ENCODE measurements at places on chromosomes 6 and 20.

DNA sequence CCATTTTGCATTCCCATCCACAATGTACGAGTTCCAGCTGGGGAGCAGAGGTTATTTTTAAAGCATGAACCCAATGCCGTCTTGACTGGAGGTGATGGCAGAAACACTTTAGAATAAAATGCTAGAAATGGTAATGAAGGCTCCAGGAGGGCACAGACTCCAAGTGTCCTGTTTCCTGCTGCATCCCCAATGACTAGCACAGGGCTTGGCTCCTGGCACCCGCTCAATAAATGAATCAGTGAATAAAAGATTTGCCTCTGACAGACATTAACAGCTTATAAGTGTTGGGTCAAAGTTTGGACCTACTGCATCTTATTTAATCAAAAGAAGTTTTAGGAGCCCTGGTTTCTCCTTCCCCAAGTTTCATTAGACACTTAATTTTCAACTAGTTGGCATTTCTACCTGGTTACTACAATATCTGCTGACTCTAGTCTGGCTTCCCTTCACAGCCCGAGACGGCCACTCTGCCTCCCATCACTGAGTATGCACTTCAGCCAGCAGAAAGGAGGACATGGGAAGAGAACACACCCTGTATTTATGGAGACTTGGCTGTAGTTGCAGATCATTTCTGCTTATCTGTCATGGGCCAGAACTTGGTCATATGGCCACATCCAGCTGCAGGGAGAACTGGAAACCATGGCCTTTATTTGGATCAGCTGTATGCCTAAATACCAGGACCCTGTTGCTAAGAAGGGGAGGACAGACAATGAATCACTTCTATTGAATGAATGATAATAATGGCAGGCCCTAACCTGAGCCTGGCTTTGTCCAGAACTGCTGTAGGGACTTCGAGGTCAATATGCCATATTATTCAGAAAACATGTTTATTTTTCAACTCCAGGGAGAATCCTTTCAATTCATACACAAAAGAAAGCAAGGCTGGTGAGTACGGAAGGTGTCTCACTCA is 63.1 kb downstream of the TTI1 start:
- peak; percentile 42 for DNase-seq

- no peak for DNase-seq
Observed at GRCh38 chr6:67615796-67616195, 1019.3 kb upstream of the ADGRB3 start.

- DNase-seq = peak; percentile 84
Observed at GRCh38 chr6:32609731-32610640, 20.3 kb upstream of the HLA-DRB1 start.

- DNase-seq = no peak
Observed at GRCh38 chr6:168796106-168796505, 355.1 kb downstream of the SMOC2 start.

DNA sequence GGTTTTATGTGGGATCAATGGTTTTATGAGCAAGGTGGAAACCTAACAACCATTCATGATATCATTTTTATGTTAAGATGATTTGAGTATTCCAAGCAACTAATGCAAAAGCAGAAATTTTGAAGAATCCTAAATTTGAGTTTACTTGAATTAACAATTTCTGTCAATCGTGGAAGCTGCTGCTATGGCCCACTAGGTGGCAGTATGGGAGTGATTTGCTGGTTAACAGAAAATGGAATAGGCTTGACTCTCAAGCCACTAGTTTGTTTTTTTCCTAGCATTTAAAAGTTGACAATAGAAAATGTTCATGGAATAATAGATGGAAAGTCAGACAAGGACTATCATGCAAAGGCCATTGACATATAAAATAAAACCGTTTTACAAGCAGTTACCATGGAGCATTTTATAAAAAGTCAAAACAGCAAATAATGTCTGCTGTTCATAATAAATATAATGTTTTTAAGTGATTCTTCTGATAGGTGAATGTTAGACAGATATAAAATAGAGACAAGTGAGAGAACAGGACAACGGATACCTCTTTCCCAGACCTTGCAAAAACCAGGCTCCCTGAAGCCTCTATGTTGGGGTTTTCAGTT is 43.0 kb upstream of the TMEM200A start:
- DNase-seq = peak; percentile 69

DNA sequence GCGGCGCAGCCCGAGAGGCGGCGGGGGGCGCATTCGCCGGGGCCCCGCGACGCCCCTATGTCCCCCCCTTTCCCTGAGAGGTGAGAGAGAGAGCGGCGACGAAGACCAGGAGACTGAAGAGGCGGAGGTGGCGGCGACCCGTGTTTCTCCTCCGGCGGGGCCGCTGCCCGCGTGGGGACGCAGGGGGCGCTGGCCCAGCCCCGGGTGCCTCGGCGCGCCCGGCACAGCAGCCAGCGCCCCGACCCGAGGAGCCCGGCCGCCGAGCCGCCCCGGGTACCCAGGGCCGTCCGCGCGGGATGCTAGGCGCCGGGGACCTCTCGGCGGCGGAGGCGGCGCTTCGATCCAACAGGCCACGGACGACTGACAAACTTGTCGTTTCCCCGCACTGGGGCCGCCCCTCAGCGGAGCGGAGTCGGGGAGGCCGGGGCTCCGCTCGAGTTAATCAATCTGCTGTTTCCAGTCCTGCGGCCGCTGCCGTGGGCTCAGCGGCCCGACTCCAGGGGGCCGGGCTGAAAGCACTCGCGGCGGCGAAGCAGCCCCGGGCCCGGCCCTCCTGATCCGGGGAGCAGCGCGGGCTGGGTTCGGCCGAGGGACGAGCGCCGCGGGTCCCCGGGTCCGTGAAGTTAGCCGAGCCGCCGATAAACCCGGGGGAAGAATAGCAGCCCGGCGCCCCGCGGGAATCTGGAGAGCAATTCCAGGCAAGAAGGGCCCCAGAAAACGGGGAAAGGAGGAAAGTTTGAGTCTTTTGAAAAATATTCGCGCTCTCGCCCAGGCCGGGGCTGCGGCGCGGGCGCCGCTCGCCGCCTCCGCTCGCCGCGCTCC is 631 bp downstream of the MDGA1 start:
- DNase-seq = no peak

DNA sequence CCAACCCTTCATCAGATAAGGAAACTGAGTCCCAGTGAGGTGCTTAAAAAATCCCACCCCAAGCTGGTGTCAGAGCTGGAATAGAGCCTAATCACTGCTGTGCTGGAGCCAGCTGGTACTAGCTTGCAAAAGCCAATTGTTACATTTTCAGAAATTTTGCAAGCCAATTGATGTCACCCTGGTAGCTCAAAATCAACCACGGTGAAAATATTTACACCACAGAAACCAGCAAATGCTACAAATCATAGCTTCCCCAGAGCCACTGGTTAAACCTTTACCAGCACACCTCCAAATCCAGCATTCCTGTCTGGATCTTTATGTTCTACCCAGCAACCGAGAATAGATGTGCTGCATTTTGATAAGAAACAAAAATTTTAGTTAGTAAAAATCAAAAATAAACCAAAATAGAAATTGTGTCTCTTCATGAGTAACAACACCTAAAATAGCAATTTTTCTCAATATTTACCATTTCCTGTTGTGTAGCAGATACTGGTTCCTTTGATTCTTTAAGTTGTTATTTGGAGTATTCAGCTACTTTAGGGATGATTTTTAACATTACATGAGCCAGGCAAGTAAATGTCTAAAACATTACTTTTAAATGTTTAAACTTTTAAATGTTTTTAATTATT is 7.2 kb upstream of the LCA5 start:
- no peak for DNase-seq

- DNase-seq = no peak
Observed at GRCh38 chr20:57408536-57409233, 17.5 kb downstream of the RBM38 start.

- DNase-seq = no peak
Observed at GRCh38 chr20:41133709-41134361, 3.5 kb upstream of the PLCG1 start.

GRCh38 chr6:26122402-26122792 is 35.2 kb downstream of the HFE start:
- no peak for DNase-seq

- DNase-seq = peak; percentile 89
Observed at GRCh38 chr20:5078399-5078958, 41.3 kb downstream of the PCNA start.

DNA sequence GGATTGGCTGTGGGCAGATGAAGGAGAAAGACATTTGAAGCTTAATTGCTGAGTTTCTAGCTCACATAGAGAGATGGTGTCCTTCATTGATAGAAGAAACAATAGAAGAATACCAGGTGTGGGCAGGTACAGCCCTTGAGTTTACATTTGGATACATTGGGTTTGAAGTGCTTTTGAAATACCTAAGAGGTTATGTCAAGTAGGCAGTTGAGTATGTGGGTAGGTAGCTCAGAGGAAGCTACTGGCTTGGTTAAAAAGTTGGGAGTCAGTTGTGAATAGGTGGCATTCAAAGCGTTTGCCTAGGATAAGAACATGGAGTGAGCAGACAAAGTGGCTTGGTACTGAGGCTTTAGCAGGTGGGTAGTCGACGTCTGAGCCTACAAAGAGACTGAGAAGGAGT is 25.0 kb downstream of the NDUFAF5 start:
- DNase-seq = no peak

- DNase-seq = no peak
Observed at GRCh38 chr6:11271228-11272020, 39.0 kb upstream of the NEDD9 start.

DNA sequence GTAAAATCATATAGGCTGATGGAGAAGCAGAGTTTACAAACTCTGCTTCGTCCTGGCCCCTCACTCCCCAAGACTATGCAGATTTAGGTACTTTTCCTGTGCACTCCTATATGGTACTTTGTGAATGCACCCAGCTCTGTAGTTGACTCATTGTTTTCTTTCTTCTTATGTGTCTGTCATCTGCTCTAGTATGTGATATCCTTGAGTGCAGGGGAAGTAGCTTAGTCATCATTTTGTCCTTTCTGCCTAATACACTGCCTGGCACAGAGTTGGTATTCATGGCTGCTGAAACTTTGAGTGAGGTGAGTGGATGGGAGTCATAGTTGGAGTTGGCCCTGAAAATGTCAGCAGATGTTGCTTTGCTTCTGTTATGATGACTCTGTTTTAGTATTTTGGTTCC is 222.6 kb downstream of the RNF144B start:
- DNase-seq = no peak

- DNase-seq = no peak
Observed at GRCh38 chr6:17740559-17741220, 34.0 kb upstream of the NUP153 start.

DNA sequence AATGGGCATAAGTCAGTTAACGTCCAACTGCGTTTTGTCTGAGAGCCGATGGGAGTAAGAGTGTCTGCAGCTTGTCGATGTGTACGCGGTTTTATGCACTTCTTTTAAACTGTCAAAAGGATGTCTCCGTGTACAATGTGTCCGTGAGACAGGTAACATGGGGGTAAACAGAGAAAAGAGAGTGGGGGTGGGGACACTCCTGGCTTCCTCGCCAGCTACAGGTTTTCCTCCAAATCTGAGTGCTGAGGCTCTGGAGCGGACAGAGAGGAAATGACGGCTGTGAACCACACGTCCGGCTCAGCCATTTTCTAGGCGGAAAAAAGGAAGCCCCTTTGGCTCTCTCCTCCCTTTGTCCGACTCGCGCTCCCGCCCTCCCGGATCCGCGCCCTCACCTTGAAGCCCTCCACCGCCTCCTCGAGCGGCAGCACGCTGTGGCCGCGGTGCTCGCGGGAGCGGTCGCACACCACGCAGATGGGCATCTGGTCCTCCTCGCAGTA is 916 bp downstream of the TRIM27 start:
- peak; percentile 49 for DNase-seq

DNA sequence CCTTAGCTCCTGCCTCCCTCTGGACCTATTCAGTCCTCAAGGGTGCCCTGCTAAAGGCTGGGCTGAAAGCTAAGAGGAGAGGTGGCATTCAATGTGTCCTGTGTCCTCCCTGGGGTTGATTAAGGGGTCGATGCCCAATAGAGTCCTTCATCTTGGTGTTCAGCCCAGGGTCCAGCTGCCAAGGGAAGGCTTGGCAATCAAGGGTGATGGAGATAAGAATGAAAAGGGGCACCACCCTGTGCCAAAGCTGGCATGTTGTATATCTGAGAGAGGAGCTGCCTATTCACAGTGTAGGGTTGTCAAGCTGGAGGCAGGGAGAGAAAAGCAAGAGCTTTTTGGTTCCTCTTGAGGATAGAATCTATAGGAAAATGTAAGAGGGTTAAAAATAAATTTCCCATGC is 12.3 kb downstream of the C20orf173 start:
- DNase-seq = peak; percentile 93

DNA sequence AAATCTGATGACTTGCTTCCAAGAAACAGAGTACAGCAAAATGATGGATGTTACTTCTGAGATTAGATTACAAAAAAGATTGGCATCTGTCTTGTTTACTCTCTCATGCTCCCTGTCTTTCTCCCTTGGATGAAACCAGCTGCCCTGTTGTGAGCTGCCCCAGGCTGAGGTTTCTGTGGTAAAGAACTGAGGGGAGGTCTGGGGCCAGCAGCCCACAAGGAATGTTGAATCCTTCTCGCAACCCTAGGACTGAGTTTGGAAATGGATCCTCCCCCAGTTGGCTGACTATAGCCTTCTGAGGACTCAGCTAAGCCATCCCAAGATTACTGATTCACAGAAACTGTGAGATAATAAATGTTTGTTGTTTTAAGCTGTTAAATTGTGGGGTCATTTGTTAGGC is 5.6 kb upstream of the HECA start:
- no peak for DNase-seq

DNA sequence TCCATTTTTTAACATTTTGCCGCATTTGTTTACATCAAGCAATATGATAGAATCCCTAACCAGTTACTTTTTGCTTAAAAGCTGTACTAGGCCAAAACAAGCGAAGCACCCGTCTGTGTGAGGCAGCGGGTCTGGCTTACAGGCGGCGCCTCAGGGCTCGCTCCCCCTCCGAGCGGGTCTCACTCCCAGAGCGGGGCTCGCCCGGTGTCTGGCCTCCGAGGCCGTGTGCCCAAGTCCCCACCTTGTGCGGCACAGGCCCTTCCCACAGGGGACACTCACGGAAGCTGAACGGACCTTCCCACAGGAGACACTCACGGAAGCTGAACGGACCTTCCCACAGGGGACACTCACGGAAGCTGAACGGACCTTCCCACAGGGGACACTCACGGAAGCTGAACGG is 23.4 kb downstream of the ZBTB46 start:
- no peak for DNase-seq

GRCh38 chr6:140319209-140319608 is 944.8 kb upstream of the CITED2 start:
- DNase-seq = no peak

GRCh38 chr6:14517516-14518105 is 400.0 kb downstream of the CD83 start:
- no peak for DNase-seq

- no peak for DNase-seq
Observed at GRCh38 chr20:61494763-61495575, 242.9 kb downstream of the CDH4 start.
